CD4-positive, alpha-beta T cell treated with Interferon gamma for 1 hour (primary cell): ENCODE measurements at places on chromosomes 1 and 21.

GRCh38 chr1:44270686-44271628 lies 57.7 kb downstream of the DMAP1 start:
- DNase-seq, result no peak

DNA sequence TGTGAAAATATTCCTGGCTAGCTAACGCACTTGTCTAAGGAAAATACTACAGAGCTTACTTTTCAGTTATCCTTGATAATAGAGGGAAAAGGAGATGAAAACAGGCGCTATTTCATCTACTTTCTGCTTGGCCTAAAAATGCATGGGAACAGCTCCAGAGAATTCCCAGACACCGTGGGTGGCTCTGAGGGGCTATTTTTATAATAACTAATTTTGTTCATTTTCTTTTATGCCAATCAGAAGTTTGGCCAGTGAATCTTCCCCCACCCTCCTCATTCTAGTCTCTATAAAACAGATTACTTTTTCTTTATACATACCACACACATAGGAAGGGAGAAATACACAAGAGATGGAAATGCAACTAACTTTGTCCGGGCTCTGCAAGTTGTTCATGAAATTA lies 322.9 kb downstream of the SETD4 start:
- DNase-seq, result no peak

- no peak for DNase-seq
Observed at GRCh38 chr1:167674156-167674555, 44.1 kb downstream of the RCSD1 start.

GRCh38 chr1:85862456-85862855 lies 154.2 kb upstream of the ZNHIT6 start:
- no peak for DNase-seq

DNA sequence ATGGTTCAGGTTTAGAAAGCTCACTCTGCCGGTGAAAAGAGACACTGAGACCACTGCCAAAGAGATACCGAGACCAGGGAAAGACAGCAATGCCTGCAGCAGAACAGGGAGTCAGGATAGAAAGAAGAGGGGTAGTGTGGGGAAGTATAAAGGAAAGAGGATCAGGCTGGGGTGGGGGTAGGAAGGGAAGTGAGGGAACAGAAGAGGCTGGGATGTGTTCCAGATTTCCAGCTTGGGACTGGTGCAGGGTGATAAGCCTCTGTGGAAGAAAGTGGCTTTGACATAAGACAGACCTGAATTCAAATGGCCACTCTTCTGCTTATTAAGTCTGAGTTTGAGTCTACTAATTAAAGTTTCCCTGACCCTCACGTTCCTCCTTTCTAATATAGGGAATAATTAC lies 105.9 kb downstream of the PIK3R3 start:
- no peak for DNase-seq

DNA sequence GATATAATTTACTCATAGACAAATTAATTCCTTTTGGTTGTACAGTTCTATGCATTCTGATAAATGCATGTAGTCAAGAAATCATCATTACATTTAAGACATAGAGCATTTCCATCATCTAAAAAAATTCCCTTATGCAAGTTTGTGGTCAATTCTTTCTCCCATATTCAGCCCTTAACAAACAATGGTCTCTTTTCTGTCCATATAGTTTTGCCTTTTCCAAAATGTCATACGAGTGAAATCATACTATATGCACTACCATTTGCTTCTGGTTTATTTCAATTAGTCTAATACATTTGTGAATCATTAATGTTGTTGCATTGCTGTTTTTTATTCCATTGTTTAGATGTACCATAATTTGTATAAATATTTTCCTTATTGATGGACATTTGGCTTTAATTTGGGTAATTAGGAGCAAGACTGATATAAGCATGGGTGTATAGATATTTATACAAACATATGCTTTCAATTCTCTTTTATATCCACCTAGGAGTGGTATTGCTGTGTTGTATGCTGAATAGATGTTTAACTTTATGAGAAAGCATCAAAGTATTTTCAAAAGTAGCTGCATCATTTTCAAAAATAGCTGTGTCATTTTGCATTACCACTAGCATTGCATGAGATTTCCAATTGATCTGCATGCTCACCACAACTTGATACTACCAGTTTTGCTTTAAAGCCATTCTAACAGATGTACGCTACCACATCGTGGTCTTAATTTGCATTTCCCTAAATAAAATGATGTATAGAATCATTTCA lies 397.0 kb upstream of the ADAMTS5 start:
- no peak for DNase-seq

DNA sequence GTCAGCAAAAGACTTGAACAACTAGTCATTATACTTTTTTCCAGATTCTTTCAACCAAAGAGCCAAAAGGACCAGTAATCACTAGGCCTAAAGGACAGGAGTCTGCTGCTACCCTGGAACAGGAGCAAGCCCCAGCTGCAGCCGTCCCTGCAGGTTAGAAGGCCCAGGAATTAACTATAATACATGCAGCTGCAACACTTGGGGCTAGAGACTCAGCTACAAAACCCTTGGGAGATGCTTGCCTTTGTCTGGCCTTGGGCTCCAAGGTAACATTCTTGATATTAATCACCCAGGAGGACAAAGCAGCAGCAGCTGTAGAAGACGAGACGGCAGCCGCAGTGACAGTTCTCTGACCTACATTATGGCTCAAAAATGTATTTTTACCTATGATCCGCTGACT lies 841.2 kb upstream of the ADGRL4 start:
- no peak for DNase-seq

DNA sequence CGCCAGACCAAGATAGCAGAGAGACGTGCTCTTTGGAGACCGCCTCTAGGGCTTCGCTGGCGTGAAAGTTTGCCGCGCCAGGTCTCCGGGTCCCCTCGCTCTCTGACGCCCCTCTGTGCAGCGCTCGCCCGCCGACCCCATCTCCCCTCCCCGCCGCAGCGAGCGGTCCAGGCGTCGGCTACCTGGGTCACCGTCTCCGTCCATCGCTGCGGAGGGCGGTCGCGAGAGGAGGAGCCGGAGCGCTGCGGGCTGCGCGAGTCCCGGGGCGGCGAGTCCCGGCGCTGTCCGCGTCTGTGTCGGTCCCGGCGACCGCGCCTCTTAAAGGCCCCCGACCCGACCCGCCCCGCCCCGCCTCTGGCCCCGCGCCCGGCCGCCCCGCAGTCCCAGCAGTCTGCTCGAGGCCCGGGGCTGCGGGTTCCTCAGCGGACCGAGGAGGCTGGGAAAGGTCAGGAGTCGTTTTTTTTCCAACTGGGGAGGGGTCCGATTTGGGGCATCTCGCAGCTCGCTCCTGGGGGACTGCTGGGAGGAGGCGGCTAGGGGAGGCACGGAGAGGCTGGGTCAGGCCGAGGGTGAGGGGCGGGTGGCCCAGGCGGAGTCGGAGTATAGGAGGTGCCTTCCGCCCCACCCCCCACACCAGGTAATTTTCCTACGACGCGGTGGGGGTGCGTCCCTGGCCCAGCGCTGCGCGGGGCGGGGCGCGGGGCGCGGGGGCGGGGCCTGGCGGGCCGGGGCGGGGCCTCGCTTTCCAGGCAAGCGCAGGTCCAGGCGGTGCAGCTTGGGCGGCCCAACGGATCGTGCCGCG lies at the start of the genes FBXO2 and FBXO44:
Gene FBXO2, minus strand, starts transcription at position 293 of the 802 bp plus-strand sequence. Its CDS starts 89 bp downstream, at position 204.
Gene FBXO44, plus strand, starts transcription at position 741 of the 802 bp plus-strand sequence. CDS start 959 bp downstream, outside the sequence.
- peak; percentile 57 for DNase-seq

- no peak for DNase-seq
Observed at GRCh38 chr1:62425041-62425440, 11.8 kb upstream of the USP1 start.

DNA sequence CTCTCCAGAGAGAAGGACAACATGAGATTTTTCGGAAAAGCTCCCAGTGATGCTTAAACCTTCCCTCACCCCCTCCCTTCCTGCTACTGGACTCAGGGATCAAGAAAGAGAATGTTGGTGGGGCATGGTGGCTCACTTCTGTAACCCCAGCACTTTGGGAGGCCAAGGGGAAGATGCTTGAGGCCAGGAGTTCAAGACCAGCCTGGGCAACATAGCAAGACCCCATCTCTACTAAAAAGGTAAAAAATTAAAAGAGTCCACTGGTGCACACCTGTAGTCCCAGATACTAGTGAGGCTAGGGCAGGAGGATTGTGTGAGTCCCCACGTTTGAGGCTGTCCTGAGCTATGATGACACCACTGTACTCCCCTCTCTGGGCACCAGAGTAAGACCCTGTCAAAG lies 162.9 kb upstream of the RAB4A start:
- DNase-seq, result no peak

DNA sequence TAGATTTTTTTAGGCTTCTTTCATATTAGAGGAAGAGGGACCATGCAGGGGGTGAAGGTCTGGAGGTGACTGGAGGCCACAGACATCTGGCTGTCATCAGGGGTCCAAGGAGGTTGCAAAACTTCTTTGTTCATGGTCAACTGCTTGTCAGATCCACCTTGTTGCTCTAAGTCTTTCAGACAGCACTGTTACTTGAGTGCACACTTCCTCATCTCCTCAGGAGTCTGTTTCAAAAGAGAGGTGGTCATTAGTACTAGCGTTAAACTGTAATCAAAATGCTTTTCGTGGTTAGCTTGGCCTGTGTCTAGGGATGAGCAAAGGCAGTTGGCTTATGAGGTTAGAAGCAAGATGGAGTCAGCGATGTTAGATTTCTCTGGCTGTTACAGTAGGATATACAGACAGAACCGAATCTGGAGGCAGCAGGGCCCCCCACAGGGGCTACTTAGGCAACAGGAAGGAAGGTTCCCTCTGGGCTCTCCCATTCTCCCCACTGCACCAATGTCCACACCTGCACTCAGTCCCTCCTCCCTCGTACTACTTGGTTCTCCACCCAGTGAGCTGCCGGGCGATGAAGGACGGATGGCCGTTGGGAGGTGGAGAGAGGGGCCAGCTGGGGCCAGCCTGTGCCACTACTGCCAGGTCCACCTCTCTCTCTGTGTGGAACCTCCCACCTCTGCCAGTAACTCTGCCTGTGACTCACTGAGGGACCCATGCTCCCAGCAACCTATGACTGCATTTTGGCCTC lies 57.2 kb downstream of the TOR1AIP2 start:
- no peak for DNase-seq

DNA sequence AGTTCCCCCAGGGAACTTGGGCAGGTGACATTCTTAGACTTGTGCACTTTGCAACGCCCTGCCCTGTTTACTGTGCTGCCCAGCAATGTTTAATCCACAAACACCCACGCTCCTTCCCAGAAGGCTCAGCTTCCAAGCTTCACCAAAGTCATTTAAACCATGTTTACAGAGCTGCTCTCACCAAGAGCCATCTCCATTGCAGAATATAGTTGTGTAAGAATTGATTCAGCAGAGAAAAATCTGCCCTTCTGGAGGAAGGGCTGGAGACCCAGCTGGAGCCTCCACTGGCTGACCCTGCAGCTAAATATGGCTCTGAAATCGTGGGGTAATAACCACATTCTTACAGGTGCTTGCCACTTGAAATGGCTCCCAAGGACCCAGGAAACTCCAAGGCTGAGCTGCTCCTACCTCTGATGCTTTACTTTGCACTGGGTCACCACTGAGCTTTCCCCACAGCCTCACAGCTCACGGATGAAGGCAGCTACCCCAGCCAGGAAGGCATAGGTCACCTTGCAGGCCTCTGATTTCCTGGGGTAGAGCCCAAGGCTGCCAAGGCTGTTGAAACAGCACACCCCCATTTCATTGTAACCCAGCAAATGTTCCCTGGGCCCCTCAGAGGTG lies 8.7 kb downstream of the CAPN2 start:
- no peak for DNase-seq

DNA sequence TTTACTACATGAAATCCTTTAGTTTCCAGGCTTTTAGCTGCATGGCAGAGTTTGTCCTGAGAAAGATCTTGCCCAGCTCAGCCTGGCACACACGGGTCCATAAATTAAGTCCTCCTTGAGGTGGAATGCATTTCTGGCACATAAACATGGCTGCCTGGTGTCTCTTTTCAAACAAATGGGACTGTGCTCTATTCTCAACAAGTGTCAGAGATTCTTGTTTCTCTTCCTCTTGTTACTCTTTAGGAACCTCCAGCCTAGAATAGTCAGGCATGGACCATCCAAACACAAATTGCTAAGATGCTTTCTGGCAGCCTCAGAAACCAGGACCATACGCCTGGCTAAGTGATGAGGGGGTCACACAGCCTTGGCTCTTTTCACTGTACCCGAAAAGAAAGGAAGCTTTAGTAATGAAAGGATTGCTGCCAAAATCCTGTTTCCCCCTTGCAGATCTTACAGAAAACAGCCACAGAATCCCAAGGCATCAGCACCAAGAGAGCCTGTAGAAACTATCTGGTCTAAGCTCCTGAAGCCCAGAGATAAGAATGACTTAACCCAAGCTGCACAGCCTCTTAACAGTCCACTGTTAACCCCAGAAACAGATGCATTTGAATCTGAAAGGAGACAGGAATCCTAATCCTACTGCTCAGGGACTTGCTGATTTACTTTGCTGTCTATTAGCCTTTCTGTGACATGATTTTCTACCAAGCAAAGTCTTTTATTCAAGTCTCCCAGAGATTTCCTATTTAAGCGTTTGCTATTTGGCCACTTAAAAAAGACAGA lies 31.9 kb upstream of the NRDC start:
- no peak for DNase-seq

- DNase-seq, result no peak
Observed at GRCh38 chr1:160217481-160218051, 12.4 kb downstream of the PEA15 start.

DNA sequence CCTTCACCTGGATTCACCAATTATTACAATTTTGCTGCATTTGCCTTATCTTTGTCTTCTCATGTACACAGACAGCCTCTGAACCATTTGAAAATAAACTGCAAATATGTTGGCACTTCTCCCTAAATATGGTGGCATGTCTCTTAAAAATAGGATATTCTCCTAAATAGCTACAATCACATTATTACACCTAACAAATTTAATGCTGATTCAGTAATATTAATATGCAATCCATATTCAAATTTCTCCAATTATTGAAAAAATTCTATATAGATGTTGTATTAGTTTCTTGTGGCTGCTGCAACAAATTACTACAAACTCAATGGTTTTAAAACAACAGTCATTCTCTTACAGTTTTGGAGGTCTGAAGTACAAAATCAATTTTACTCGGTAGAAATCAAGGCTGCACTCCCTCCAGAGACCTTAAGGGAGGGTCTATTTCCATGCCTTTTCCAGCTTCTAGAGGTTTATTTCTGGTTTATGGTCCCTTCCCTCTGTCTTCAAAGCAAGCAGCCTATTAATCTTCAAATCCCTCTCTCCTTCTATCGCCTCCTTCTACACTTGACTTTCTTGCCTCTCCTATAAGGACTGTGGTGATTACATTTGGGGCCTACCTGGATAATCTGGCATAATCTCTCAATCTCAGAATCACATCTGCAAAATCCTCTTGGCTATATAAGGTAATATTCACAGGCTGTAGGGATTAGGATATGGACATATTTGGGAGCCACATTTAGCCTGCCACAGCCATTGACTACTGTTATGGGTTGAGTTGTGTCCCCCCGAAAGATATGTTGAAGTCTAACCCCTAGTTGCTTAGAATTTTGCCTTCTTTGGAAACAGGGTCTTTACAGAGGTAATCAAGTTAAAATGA lies 52.5 kb upstream of the BOLA1 start:
- DNase-seq, result no peak

DNA sequence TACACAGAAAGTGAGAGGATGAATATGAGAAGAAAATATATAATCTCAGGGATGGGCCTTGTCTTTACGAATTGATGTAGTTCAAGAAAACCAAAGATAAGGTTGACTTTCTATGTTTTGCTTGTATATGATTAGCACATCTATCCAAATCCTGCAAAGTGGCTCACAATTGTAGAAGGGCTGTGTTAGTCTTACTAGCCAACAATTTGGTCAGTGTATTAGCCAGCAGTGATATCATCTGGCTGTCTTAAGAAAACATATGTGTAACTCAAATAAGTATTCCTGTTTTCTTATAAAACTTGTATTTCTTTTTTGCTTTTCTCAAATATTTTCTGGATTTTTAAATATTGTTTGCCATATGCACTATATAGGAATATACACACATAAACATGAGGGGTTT lies 5.5 kb downstream of the SDCCAG8 start:
- DNase-seq, result no peak

- no peak for DNase-seq
Observed at GRCh38 chr1:33508151-33508550, 35.7 kb downstream of the ZSCAN20 start.
